Endothelial cell (in vitro differentiated cells): ENCODE measurements at places on chromosomes 2 and 18. TPM values are rescaled to one million over a fixed set of nuclear protein-coding genes. Genes with fewer than 3 reads are reported as not detected.

The ALPG gene
- not detected for total RNA-seq

The LYG2 gene
- 1.7 TPM for total RNA-seq

- no peak for DNase-seq
- H3K4me3 ChIP-seq, result no peak overlapping the region
- peaks cover 24% of the 10 kb centered on the region for H3K36me3 ChIP-seq
- peaks cover 37% of the 10 kb centered on the region for H3K4me1 ChIP-seq
Measured at GRCh38 chr2:144518748-144519596, 947 bp downstream of the ZEB2 start.

GRCh38 chr18:79509536-79509930 lies 113.8 kb downstream of the NFATC1 start:
- no peak overlapping the region for H3K27ac ChIP-seq
- H3K4me3 ChIP-seq, result no peak overlapping the region
- DNase-seq, result no peak
- H3K4me1 ChIP-seq, result peaks cover 22% of the 10 kb centered on the region
- peaks cover 21% of the 10 kb centered on the region for H3K36me3 ChIP-seq

GRCh38 chr18:75374466-75374865 lies 53.0 kb downstream of the SMIM21 start:
- no peaks in the 10 kb centered on the region for H3K27me3 ChIP-seq
- H3K4me3 ChIP-seq, result no peak overlapping the region
- no peak overlapping the region for H3K27ac ChIP-seq
- no peak for DNase-seq
- H3K4me1 ChIP-seq, result no peaks in the 10 kb centered on the region

The OTOS gene
- not detected for total RNA-seq

GRCh38 chr18:55244546-55244945 lies 285.3 kb upstream of the CCDC68 start:
- H3K27ac ChIP-seq, result no peak overlapping the region
- H3K27me3 ChIP-seq, result peaks cover 5% of the 10 kb centered on the region
- peaks cover 18% of the 10 kb centered on the region for H3K36me3 ChIP-seq
- no peak overlapping the region for H3K4me3 ChIP-seq
- no peak for DNase-seq
- peaks cover 15% of the 10 kb centered on the region for H3K4me1 ChIP-seq

GRCh38 chr2:149653831-149654445 lies 66.4 kb upstream of the MMADHC start:
- H3K27me3 ChIP-seq, result no peaks in the 10 kb centered on the region
- no peak overlapping the region for H3K4me3 ChIP-seq
- H3K36me3 ChIP-seq, result no peaks in the 10 kb centered on the region

The MTCL1 gene
- 3.8 TPM for total RNA-seq

DNA sequence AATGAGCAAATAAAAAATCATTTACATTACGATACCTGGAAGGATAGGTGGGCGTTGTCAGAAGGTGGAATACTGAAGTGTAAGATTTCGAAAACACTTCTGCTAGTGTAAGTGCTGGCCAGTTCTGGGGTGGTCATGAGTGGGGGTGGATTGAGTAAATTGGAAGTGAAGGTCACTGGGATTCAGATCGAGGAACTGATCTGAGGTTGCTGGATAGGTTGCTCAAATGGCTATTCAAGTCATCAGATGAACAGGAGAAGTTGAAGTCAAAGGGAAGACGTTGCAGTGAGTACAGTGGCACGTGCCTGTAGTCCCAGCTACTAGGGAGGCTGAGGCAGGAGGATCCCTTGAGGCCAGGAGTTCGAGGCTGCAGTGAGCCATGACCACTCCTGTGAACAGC lies 95.7 kb downstream of the MALT1 start:
- H3K27me3 ChIP-seq, result peaks cover 7% of the 10 kb centered on the region
- no peaks in the 10 kb centered on the region for H3K36me3 ChIP-seq
- no peak for DNase-seq
- no peak overlapping the region for H3K4me3 ChIP-seq

GRCh38 chr2:201218780-201219179 lies 35.8 kb downstream of the CASP10 start:
- peaks cover 11% of the 10 kb centered on the region for H3K27me3 ChIP-seq
- H3K4me1 ChIP-seq, result peaks cover 43% of the 10 kb centered on the region
- no peak for DNase-seq
- H3K4me3 ChIP-seq, result peak overlapping the region; percentile 80

DNA sequence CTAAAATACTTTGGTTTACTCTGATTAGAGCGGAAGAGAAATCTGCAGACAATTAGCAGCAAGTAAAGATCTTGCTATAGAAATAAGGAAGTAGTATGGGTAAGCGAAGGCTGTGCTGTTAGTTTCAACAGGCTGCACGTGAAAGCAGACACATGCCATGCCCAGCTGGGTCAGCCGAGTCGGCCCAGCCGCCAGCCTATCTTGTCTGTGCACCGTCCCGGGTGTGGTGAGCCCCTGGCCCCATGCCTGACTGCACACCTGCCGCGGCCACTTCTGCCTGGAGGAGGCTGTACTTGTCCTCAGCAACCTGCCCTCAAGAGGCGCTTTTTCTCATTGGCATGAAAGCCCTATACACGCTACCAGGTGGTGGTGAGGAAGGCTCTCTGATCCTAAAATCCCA lies 185.5 kb downstream of the SEPTIN10 start:
- H3K27me3 ChIP-seq, result peaks cover 8% of the 10 kb centered on the region
- no peaks in the 10 kb centered on the region for H3K4me1 ChIP-seq
- H3K4me3 ChIP-seq, result no peak overlapping the region
- peaks cover 16% of the 10 kb centered on the region for H3K36me3 ChIP-seq

DNA sequence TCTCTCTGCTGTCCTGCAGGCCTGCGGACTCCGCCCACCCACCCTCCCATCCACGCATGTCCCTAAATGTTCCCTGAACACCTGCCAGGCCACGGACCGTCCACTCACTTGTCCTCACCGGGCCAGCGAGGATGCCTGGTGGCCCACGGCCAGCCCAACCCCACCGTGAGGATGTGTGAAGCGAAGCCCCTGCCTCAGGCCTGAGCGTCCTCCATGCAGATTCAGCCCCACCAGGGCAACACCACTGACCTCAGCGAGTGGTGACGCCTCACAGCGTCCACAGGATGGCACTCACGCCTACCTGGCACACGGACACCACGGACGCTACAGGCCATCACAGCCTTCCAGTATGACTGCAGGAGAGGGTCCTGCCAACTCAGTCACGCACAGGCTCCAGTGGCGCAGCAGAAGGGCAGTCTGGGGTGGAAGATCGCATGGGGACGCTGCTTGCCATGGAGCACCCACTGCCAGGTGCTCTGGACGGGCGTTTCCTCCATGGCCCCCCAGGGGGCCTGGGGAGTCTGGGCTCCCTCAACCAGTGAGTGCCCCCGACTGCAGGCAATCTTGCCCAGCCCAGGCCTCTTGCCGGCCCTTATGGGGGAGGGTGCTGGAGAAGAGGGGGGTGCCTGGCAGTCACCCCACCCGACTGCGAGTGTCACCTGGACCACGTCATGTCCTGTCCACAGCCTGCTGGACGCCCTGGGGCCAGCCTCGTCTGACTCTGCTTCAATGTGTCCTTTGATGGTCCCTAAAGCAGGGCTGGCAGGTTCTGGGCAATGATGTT lies 25.4 kb downstream of the HDAC4 start:
- H3K36me3 ChIP-seq, result peaks cover 4% of the 10 kb centered on the region
- H3K4me1 ChIP-seq, result peaks cover 18% of the 10 kb centered on the region
- H3K4me3 ChIP-seq, result no peak overlapping the region
- H3K27ac ChIP-seq, result no peak overlapping the region

DNA sequence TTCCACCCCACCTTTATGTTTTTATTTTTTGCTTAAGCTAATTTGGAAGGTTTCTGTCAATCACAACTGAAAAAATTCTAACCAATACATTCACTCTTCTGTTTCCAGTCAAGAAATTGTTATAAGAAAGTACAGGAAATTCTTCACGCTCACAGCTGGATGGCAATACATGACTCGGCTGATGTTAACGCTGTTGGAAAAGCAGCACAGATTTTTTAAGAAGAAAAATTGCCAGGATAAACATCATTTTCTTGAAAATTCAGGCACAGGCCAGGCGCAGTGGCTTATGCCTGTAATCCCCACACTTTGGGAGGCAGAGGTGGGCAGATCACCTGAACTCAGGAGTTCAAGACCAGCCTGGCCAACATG lies 46.1 kb downstream of the STPG4 start:
- no peak overlapping the region for H3K4me3 ChIP-seq
- no peak overlapping the region for H3K27ac ChIP-seq
- no peaks in the 10 kb centered on the region for H3K36me3 ChIP-seq
- no peak for DNase-seq

DNA sequence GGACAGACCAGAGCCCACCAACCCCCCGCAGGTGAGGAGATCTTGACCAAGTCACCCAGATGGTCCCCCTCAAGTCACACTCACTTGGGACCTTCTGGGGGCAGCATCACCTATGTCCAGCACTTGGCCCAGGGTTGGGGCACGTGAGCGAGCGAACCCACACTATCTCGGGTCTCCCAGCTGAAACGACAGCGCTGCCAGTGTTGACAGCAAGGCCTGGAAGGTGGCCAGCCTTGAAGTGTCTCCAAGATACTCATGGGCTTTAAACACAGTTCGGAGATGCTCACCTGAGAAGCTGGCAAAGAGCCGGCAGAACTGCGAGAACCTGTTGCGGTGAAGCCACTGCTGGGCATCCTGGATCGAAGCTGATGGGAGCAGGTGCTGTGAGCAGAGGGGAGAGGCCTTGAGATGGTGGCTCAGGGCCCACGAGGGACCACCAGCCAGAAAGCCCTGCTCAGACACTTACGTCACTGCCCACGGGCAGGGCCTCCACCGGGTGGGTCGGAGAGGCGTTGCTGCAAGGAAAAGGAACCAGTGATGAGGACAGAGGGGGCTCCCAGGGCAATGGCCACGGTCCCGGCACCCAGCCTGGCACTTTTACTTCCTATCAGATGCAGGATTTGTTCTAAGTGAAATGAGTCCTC lies 47.5 kb downstream of the TFCP2L1 start:
- H3K36me3 ChIP-seq, result no peaks in the 10 kb centered on the region
- peaks cover 5% of the 10 kb centered on the region for H3K27me3 ChIP-seq
- no peak overlapping the region for H3K27ac ChIP-seq
- H3K4me1 ChIP-seq, result no peaks in the 10 kb centered on the region
- H3K4me3 ChIP-seq, result no peak overlapping the region
- DNase-seq, result no peak

The TMEM17 gene
- 1.7 TPM for total RNA-seq

GRCh38 chr2:60567096-60567495 lies 13.6 kb upstream of the BCL11A start:
- no peak overlapping the region for H3K4me3 ChIP-seq
- no peaks in the 10 kb centered on the region for H3K36me3 ChIP-seq
- no peak for DNase-seq
- no peak overlapping the region for H3K27ac ChIP-seq
- peaks cover 25% of the 10 kb centered on the region for H3K4me1 ChIP-seq

DNA sequence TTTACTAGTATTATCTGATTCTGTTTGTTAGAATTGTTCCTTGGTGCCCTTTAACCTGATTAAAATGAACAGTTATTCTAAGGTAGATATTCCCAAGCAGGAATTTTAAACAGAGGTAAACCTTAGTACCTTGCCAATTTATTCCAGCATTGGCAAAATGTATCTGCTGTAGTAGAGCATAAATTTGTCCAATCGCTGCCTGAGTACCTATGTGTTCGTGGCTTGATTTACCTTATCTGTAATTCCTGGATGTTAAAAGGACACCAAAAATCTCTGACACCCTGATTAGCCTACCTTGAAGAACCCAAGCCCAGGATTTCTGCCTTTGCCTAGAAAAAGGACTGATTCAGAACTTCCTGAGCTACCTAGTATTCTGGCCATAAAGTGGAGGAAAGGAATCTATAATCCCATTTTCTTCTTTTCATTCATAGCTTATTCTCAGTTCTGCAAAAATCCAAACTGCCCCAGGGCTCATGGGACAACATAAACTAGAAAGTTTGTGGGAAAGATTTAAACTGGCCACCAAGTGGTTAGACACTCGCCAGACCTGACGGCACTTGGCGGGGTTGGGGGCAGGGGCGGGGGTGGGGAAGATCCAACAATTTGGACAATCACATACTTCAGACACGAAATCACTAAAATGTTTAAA lies 16.2 kb upstream of the ZCCHC2 start:
- H3K36me3 ChIP-seq, result no peaks in the 10 kb centered on the region
- peaks cover 6% of the 10 kb centered on the region for H3K4me1 ChIP-seq
- H3K27ac ChIP-seq, result no peak overlapping the region
- H3K27me3 ChIP-seq, result no peaks in the 10 kb centered on the region
- DNase-seq, result no peak
